NCI-H446 (cell line): ENCODE measurements at places on chromosomes 1 and 21.

DNA sequence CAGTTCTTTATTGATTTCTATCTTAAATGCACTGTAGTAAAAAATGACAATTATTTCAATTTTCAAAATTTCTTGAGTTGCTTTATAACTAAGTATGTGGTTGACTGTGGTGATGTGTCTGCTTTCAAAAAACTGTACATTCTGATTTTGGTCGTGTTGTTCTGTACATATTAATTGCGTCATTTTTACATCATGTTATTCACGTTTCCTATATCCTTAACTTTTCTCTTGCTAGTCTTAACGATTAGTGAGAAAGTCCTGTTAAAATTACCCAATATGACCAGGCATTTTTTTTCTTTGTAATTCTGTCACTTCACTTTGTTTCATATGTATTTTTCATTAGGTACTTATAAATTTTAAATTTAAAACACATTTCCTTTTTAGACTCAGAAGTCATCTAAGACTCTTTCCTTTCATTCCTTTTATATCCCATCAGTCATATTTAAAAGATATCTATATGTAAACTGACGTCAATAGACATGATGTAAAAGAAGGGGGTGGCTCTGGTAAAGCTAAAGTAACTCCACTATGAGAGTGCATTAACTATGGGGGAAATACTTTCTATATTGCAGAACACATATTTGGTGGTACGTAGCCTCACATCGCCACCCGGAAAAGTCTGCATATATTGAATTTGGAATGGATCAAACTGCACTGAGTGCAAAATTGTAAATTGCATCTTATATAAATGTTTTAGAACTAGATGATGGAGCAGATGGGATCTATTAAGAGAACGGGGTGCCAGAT, 1.1 kb upstream of the COA6 start:
- DNase-seq: no peak

DNA sequence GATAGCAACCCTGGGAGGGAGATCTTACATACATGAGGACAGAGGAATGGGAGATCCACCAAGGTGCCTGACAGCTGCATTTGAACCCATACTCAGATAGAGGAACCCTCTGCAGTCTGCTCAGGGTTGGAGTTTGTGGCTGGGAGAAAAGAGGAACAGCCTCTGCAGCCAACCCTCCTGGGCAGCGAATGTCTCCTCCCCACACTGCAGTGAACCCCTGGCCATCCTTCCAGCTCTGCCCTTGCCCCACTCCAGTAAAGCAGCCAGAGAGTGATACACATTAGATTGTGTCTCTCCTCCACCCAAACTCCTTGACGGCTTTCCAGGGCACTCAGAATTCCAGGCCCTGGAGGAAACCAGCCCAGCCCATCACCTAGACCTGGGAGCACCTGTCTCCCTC, 137.7 kb downstream of the RUNX1 start:
- no peak for DNase-seq

DNA sequence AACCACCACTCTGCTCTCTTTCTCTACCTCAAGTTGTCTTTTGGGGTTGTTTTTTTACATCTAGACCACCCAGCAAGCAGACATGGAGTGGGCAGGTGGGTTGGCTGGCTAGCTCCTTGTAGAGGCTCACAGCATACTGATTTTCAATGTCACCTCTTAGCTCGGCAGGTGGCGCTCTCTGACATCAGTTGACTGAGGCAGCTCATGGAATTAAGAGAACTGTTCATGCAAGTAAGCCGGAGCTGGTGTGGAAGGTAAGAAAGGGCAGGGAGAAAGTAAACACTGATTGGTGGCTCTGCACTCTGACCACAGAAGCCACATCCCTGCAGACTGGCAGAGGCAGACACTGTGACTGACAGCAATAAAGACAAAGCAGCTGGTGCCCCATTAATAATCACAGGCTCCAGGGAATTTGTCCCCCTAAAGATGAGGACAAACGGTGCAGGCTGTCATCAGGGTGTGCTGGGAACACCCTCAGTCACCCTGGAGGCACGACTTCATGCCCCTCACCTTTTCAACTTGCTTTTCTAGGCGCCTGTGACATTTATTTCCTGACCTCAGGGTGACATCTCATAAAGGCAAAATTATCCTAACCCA, 226.8 kb downstream of the LMX1A start:
- DNase-seq: peak; percentile 80

DNA sequence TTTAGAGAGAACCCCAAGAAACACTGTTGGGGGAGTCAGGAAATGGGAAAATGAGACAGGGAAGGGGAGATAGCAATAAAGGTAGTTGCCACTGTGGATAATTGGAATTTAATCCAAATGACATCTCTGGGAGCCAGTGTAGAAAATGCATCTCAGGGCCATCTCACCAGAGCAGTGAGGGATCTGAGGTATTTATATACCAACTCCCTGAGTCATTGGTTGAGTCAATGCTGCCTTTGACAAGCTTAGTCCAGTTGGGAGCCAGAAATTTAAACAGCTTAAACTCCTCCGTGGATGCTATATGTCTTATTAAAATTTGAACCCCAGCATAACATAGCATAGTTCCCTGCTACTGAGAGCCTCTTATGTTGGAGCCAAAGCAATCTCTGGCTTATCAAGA, 140.3 kb downstream of the SLC30A10 start:
- DNase-seq: no peak

GRCh38 chr1:154975409-154976059, 1.1 kb downstream of the CKS1B start:
- no peak for DNase-seq

GRCh38 chr21:14080040-14080763, 130.6 kb downstream of the LIPI start:
- no peak for DNase-seq

DNA sequence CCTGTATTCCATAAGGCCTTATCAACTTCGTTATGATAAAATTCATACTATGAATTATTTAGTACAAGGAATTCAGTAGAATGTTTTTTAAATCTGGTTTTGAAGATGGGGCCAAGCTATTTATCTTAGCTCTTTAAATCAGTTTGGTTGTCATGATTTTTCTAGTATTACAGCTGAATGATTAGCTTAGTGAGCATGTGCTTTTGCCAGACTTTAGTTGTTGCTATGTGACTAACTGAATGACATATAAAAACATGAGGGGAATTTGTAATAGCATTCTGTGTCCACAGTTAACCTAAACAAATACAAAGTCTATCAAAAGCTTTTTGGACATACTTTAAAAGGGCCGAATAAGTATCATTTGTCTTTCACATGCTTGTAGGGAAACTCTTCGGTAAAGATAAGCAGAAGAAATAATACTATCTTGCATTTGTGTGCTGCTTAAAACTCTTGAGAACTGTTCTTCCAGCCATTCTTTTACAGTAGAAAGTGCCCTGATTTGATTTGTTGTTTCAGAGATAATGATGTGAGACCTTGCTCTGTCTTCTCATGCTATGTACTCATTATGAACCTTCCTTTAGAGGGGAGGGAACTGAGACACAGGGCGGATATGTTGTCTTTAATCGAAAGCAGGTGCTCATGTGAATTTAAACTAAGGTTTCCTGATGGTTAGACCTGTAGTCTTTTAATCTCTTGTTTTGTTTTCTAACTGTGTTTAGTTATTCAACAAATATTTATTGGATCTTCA, 18.8 kb downstream of the NEK7 start:
- DNase-seq: no peak

DNA sequence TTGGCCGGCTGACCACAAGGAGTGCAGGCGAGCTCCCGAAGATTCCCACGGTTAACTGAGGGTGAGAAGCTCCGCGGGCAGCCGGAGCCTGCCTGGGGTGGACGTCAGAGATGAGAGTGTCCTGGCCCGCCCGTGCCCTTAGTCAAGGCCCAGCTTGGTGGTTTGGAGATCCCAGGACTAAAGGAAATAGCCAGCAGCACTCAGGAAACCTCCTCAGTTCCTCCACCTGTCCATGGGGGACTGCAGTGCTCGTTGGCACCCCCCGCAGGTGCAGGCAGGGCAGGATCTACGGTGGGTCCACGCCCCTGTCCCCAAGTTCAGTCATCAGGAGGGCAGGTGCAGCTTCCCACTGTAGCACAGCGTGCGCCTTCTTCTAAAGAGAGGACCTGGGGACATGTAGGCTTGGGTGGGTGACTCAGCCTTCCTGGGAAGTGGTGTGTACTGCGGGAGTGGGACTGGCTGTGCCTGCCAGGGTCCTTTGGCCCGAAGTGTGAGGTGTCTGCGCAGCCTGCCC, 32.5 kb downstream of the SLX9 start:
- DNase-seq: no peak

DNA sequence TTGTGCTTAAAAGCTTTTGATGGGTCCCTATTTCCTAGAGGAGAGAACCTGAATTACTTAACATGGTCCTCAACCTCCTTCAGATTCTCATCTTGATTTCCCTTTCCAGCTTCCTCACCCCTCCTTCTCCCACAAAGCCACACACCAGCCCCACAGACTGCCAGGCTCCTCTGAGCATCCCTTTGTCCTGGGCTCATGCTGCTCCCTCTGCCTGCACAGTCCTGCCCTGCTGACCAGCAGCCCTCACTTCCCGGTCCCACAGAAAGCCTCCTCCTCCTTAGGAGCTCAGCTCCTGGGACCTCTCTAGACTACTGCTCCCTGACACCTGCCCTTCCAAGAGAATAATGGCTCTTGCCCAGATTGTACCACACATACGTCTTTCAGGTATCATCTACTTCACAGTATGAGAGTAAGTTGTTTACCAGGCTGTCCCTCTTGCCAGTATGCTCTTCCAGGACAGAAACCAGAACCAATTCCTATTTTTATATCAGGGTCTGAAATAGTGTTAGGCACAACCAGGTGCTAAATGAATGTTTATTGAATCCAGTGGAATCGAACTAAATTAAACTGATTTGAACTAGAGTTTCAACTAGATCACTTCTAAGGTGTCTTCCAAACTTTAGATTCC, 373.4 kb downstream of the LMX1A start:
- DNase-seq: no peak

GRCh38 chr1:242004751-242005495, 6.0 kb upstream of the MAP1LC3C start:
- no peak for DNase-seq

GRCh38 chr1:48019714-48020315, 22.6 kb upstream of the TRABD2B start:
- DNase-seq: no peak

DNA sequence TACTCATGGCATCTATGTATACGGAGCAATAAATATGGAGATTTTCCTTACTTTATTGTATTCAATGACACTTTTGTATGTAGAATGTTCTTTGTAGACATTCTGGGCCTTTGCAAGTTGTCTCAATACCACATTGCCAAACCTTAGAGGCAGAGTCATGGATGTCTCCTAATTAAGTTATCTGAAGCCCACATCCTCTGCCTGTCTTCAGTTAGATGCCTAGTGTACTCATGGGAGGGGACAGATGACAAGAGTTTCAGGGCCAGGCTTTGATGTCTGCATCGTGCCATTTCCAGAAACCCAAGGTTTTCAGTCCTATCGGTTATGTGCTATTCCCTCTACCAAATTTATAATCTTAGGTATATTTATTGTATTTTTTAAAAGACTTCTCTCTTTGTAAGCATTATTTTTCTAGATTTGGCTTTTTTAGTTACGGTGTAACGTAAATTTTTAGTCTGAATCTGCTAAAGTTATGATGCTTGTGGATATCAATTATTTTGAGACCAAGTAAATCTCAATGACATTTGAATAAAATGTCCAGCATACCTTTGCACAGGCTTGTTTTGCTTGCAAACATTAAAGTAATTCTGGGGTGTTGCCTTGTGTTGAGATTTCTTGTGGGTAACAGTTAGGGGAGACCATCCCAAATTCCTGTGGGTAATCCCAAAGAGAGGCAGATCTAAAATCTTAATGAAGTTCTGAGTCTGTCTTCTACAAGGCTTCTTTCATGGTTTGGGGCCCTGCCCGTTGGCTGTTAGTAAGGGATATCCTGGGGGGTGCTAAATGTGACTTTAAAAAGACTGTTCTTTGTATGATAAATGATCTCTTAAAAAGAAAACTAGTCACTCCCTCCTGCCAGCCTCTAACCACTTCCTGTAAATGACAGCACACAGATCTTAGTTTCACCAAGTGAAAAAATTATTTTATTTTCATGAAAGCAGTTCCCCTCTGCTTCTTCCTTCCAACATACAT, 8.0 kb upstream of the MACF1 start:
- no peak for DNase-seq

DNA sequence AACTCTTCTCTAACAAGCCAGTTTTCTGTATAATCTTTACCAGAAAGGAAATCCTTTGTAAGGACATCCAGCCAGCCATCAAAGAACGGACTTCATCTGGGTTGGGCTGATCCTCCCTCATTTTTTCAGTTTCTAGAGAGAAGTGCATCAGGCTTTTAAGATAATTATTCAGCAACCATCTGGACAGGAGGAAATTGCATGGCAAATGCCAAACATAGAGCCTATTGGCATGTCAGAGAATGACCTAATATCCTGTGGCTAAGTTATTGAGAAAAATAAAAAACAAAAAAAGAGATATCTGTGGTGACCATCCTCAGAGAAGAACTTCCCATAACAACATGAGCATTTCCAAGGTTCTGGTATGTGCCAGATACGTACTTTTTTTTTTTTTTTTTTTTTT, 74.9 kb upstream of the BEND5 start:
- peak; percentile 55 for DNase-seq

DNA sequence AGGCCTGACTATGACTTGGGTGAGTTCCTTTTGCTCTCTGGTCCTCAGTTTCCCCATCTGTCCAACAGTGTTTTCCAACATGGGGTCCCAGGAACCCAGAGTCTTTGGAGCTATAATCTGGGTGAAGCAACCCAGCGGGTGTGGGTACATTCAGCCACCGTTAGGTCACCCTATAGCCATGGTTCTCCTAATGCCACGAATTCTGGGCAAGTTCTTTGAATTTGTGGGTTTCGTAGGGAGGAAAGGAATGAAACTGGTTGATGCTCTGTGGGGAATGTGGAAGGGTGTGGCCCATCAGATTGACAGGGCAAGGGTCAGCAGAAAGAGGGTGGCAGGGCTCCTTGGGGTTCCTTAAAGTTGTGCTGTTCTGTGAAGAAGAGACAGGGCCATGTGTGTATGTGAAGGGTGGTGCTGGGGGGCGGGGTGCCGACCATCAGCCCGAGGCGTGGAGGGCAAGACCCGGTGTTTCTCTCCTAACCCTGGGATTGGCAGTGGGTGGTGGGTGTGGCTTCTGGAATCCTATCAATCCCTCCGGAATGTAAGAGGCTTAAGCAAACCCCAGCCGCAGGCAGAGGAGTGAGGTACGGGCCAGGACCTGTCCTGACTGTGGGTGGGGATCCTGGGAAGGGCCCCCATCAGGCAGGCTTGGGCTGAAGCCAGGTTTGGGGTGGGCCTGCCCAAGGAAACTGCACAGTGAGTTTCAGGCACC, 35.5 kb upstream of the ZNF362 start:
- DNase-seq: no peak

GRCh38 chr1:91148641-91149069, 126.8 kb upstream of the ZNF644 start:
- peak; percentile 60 for DNase-seq

GRCh38 chr1:48027533-48027835, 30.3 kb upstream of the TRABD2B start:
- no peak for DNase-seq
